ENCODE measurements at places on chromosomes 12 and 14.

DNA sequence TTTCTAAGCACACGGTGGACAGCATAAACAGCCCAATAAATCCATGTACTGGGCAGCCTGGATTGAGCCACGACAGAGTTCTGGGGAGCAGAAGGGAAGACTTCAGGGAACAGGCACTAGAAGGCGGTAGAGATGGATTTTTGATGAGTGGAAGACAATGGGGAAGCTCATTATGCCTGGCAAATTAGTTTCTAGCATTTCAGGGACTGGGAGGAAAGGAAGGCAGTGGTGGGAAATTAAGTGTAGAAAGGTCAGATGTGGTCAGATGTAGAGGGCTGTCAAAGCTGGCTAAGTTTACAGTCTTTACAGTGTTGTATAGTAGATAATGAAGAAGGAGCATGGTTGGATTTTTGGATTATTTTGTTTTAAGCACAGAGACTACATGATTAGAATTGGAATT lies 9.2 kb downstream of the EGLN3 start:
- no peak for DNase-seq

- no peak for DNase-seq
These were observed 166.7 kb downstream of the ALG10 start for GRCh38 chr12:34188974-34189373.

DNA sequence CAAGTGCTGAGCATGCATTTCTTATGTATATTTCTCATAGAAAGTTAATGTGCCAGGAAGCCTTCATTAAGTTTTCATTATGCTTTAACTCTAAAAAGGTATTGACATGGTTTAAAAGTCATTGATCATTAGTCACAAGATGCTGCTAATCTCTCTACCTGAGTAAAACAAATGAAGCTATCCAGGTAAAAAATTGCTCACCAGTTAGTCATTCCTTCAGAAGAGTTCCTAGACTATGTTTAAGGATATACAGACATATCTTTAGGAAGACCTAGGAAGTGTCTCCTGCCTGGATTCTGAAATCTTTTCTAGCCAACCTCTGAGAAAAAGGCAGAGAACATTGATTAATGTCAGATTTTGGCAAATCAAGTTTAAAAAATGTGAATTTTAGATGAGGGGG lies 274.2 kb downstream of the PDZRN4 start:
- no peak for DNase-seq

GRCh38 chr12:123132951-123133619 lies 17.8 kb downstream of the PITPNM2 start:
- no peak for DNase-seq

- no peak for DNase-seq
These were observed 12.7 kb upstream of the CLEC1A start for GRCh38 chr12:10111451-10111850.

GRCh38 chr12:3602488-3602887 lies 111.5 kb downstream of the PRMT8 start:
- DNase-seq = no peak

DNA sequence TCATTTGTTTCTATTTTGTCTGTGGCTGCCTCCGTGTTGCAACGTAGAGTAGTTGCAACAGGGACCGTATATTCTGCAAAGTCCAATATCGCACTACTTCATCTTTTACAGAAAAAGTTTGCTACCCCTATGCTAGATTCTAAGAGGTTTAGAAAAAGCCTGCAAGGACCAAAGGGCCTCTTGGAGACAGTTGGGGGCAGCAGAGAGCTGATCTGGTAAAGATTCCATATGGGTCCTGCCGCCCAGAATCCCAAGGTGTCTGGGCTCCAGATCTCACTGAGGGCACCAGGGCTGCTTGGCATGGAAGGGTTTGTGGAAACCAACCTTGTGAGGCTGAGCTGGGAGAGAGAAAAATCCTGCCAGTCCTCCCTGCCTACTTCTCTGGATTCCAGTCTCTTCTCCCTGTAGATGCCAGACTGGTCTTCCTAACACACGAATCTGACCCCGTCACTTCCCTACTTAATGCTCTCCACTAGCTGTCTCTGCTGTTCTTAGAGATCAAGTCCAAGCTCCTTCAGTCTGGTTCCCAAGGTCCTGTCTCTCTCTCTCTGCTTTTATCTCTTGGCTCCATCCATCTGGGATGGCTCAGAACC lies 74.6 kb downstream of the GLRX5 start:
- no peak for DNase-seq

DNA sequence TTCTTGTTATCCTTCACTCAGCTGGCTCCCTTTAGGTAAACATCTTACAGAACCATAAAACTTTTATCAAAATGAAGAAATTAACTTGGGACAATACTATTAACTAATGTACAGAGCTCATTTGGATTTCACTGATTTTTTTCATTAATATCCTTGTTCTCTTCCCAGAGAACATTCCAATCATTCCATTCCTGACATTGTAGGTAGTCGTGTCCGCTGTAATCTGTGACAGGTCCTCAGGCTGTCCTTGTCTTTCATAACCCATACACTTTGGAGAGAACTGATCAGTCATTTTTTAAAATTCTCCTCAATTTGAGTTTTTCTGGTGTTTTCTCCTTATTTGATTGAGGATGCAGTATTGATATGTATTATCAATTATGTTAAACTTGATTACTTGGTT lies 916.8 kb downstream of the GALC start:
- DNase-seq = no peak

DNA sequence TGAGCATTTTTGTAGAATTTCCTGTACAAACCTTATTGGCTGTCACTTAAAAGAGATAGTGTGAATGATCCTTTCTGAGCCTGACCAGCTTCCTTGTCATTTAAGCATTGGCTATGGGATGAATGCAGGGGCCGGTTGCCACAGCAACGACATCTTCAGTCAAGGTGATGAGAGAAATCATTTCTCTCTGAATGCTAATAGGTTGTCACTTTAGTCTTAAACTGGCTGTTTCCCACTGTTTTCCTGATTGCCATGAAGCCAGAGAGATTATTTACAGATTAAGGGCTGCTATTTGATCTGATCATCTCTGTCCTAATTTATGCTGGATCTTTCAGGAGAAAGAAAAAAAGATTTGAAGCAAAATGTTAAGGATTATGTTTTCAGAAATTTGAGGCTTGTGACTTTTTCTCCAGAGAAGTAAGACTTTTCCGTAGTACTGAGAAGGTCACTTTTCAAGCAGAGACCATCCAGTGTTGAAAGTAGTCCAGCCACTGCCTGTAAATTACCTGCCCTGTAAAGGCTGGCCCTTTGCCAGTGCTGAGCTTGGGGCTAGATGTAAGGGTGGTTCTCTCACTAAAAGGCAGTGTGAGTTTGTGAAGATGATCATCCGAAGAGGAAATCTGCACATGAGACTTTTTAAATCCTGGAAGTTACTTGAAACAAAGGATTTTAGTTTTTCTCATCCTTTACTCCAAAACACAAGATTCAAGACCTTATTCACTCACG lies 235.6 kb downstream of the DACT1 start:
- no peak for DNase-seq

DNA sequence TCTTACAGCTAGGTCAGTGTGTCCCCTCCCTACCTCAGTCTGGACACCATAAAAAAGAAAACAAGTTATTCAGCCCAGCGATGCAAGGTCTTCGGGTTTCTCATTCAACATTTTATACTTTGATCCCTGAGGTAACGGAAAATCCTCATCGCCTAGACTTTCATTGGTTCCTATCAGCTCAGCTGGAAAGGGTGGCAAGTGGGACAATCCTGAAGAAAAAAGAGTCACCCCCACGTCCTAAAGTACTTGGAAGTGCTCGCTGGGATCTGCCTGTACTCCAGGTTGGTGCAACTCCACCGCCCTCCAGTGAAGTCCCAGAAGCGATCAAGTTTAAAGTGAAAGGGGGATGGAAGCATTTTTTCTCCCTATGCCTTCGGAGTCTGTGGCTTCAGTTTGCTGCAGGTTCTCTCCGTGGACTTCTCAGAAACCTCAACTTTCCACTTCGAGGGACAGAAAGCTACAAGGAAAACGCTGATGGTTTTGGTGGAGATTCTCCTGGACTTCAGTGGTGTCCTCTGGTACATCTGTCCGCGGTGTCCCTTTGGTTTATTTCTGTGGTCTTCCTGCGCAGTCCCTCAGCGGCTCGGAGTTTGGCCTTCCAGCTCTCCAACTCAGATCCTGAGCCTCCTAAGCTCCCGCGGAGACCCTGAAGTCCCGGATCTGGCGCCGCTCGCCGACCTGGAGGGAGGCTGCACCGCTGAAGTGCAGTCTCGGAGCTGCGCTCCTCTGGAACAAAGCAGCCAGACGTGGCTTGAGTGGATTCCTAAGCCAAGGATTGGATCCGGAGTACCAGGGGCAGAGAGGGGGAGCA lies 1.8 kb upstream of the LRFN5 start:
- no peak for DNase-seq

DNA sequence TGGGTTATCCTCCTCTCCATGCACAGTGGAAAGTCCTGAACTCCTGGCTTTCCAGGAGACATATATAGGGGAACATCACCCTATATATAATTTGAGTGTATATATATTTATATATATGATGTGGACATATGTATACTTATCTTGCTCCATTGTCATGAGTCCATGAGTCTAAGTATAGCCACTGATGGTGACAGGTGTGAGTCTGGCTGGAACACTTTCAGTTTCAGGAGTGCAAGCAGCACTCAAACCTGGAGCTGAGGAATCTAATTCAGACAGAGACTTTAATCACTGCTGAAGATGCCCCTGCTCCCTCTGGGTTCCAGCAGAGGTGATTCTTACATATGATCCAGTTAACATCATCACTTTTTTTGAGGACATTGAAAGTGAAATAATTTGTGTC lies 4.4 kb downstream of the SSTR1 start:
- no peak for DNase-seq

DNA sequence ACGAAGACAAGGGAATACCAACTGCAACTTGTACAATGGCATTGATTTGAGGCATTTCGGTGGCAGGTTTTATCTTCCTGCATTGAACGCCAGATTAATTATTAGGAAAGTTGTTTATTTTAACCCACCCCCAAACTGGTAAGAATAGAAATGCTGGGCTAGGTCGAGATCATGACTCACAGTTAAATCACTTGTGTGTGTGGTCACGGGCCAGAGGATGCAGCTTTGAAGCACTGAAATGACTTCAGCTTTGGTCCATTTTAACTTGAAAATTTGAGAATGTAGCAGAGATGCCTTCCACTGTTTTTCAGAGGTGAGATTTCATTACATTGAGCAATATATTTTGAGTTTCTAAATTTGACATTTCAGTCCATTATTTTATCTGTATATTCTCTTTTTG lies 23.6 kb upstream of the KCNH3 start:
- DNase-seq = no peak

DNA sequence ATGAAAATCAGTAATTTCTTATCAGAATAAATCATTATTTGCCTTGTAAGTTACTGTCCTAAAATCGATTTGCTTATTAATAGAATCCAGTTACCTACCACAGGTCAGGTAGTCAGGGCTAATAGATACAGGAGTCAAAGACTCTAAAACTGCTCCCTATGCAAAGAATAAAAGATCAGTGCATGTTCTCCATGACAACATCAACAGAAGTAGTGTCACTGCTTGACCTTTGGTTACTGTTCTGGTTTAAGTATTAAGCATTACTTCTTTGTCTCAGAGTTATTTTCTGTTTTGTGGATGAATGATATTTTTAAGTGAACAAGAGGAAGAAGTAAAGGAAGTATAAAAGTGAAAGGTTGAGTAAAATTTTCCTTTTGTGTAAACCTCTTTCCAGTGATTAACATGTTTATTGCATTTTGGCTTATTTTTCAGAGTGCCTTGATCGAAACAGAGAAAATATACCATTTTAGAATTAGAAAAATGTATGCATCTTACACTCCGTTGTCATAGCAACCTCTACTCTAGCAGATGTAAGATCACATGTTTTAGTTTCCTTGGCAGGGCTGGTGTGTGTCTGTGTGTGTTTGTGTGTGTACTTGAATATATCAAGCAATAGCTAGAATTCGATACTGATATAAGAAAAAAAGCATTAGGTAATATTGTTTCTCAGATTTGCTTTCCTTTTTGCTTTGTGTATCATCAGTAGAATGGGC lies 44.7 kb downstream of the ABCD2 start:
- DNase-seq = no peak

DNA sequence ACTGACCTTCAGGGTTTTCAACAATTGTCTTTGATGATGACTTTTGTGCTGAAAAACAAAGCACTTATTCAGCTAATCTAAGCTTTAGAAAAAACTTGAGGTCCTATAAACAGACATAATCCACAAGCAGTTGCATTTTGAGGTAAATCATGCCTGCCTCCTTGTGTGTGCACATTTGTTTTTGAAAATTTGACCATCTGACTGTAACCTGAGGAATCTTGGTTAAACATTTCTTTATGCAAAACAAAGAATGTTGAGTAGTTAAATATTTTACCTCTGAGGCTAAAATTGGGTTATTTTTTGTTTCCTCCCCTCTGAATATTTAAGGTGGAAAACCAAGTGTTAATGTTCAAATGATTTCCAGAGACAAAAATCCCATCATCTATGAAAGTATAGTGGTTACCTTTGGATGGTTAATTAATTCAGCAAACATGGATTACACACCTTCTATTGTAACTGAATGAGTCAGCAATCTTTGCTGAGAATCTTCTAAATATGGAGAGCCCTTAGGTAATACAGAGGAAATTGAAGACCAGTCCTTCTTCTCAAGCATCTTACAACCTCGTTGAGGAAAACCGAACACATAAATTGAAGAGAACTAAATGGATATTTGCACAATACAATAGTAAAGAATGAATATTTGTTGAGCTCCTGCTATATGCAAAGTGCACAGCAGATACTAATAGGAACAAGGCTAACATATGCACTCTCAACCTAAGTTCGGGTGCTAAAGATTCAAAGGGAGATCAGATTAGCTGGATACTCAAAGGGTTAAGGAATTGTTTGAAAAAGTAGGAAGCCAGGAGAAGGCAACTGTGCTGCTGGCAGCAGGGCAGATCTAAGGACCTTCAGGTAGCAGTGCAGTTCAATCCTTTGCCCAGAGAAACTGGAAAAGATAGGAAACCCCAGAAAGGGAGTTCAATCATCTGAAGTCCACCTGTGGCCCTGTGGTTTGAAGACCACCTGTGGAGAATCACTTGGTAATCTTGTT lies 115.2 kb downstream of the BMP4 start:
- DNase-seq = no peak

GRCh38 chr12:108335349-108336119 lies 3.6 kb downstream of the CMKLR1 start:
- DNase-seq = no peak

- DNase-seq = no peak
These were observed 64.9 kb upstream of the GALNT9 start for GRCh38 chr12:132393991-132394949.

DNA sequence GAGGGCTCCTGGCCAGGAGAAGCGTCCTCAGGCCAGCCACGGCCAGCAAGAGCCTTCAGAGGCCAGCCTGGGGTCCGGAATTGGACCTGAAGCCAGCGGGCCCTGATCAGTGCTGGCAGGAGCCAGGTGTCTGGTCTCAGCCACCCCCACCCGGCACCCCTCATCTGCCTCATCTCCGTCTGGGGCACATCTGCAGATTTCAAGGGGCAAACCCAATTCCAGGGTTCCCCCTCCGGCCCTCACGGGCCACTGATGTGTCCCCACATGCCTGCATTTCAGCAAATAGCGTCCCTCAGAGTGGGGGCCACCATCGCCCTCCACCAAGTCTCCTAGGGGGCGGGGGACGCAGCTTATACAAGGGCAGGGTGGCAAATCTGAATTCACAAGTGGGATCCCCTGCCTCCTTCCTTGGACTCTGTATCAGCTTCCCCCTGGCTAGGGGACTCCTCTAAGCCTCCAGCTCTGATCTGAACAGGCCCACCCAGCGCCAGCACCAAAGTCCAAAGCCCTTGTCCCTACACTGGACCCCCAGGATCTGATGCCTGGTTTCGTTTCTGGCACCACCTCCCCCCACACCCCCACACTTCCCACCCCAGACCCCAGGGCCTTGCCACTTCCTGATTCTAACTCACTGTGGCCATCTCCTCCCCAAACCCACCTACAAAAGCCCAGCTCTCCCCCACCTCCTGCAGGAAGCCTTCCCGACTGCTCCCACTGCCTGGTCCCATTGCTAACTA lies 10.1 kb downstream of the TMEM179 start:
- no peak for DNase-seq

Data from stimulated activated CD8-positive, alpha-beta memory T cell treated with anti-CD3 and anti-CD28 coated beads, Interleukin-4, amount 100 ng/mL, for 1 hour (primary cell).